H4 (cell line): ENCODE measurements at places on chromosomes 6 and 20. TPM values are rescaled to one million over a fixed set of nuclear protein-coding genes. Genes with fewer than 3 reads are reported as not detected.

DNA sequence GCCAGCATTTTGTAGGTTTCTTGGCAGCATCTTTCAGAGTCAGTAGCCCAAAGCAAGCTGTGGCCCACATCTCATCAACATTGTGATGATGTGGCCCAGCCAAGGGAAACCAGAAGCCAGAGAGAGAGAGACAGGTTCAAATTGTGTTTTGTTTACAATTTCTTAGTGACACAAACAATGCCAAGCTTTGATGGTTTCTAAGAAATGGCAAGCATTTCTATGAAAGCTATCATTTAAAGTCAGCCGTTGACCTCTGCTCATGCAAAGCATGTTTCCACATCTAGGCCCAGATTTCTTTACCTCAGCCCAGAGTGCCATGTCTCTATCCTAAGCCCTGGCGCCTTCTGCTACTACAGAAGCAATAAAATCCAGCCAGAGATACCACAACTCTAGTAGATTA, 32.9 kb downstream of the GCM1 start:
- DNase-seq: no peak

GRCh38 chr6:69796073-69796641, 653 bp downstream of the LMBRD1 start:
- DNase-seq: peak; percentile 47

GRCh38 chr20:24359321-24360027, 110.0 kb upstream of the SYNDIG1 start:
- no peak for DNase-seq

- no peak for DNase-seq
These were observed 17.5 kb downstream of the PTPRA start for GRCh38 chr20:2890742-2891141.

The ATP6V1G2 gene
- total RNA-seq: 0.60 TPM in 1 of 2 replicates, not detected in the other

The FILIP1 gene
- total RNA-seq: 0.31 and 0.88 TPM in 2 replicates

The TSHZ2 gene
- 0.33 and 1.4 TPM in 2 replicates for total RNA-seq
